ENCODE measurements at places on chromosomes 1 and 21.

- DNase-seq: no peak
Observed at GRCh38 chr1:161359291-161359690, 8.4 kb downstream of the CFAP126 start.

GRCh38 chr1:223299553-223299952 is 64.4 kb downstream of the SUSD4 start:
- DNase-seq: no peak

- DNase-seq: peak; percentile 68
Observed at GRCh38 chr1:85940656-85941306, 215.8 kb downstream of the COL24A1 start.

GRCh38 chr1:66552829-66553228 is 18.9 kb downstream of the SGIP1 start:
- no peak for DNase-seq

DNA sequence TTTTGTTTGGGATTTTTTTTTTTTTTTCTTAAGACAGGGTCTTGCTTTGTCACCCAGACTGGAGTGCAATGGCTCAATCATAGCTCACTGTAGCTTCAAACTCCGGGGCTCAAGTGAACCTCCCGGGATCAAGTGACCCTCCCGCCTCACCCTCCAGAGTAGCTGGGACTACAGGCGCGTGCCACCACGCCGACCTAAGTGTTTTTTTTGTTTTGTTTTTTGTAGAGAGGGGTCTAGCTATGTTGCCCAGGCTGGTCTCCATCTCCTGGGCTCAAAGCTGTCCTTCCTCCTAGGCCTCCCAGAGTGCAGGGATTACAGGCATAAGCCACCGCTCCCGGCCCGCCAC is 776 bp downstream of the HLCS start:
- no peak for DNase-seq

GRCh38 chr1:55337801-55338447 is 122.8 kb upstream of the USP24 start:
- DNase-seq: peak; percentile 74

All from fibroblast of gingiva (primary cell).